CD4-positive, alpha-beta T cell treated with Interleukin-1 beta for 1 hour (primary cell): ENCODE measurements at places on chromosomes 1 and 21.

DNA sequence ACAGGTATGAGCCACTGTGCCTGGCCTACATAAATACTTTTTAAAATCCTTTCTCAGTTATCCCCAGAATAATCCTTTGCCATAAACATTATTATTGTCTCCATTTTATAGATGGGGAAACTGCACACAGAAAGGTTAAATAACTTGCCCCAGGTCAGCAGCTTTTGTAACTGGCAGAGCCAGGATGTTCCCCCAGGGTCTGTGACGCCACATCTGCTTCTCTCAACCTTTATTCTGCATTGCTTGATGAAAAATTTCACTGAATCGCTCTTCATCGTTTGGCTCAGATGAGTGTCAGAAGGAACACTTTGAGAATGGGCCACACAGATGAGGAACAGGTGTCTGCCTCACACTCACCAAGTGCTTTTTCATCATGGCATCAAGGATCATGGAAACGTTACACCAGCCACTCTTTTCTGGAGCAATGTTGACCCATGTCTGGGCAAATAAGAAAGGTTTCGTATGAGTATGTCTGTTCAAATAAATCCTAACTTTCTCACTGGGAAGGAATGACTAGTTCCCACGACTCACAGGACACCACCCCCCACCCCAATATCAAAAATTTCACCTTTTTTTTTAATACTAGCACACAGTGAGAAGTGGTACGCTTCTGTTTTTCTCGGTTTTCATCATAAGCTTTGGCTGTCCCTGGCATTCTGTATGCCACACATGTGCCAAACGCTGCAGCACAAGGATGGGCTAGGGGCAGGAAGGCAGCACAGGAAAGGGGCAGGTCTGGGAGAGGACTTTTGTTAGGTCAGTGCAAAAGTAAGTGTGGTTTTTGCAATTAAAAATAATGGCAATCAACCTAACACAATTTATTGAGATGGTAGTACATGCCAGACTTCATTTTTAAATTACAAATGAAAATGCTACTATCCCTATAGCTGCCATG lies 9.0 kb upstream of the PTGFRN start:
- no peak for DNase-seq

DNA sequence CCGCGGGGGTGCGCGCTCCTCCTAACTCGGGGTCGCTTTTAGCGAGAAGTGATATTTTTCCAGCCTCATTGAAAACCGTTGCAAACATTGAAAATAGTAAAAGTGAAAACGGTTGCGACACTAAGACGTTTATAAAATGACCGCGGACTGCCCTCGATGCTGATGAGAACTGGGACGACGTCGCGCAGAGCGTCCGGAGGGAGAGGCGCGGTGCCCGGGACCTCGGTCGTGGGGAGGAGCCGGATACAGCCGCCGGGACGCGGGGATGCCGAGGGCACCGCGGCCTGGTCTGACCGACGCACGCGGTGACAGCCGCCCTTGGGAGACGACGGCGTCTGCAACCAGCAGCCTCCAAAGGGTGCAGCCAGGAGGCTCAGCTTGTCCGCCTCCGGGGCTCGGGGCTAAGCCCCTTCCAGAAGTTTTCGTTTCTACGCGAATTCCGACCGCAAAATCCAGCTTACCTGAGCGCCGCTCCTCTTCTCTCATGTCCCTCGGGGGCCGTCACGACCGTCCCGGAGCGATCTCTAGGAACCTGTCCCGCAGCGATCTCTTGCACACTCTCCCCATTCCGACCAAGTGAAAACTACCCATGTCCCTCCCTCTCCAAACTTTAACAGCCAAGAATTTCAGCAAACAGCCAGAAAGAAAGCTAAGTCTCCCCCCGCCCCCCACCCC lies 144.4 kb upstream of the ETS2 start:
- no peak for DNase-seq

GRCh38 chr1:185559151-185559550 lies 175.0 kb upstream of the HMCN1 start:
- no peak for DNase-seq

DNA sequence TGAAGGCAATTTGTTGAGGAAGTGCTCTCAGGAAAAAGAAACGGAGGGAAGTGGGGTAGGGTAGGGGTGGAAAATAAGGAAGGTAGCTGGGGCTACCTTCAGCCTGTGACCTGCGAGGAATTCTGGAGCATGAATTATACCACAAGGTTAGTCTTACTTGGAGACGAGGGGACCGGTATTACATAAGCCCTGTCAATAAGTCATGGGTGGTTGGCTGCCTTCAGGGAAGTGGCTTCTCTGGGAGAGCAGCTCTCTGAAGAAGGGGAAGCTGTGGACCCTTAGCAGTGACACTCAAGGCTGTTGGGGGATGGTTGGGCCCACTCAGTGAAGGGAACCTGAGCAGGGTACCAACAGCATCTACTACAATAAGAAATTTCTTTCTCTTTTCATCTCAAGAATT lies 111.3 kb downstream of the TNFSF18 start:
- DNase-seq: no peak

- no peak for DNase-seq
Observed at GRCh38 chr1:109891930-109892329, 18.7 kb upstream of the CSF1 start.

- no peak for DNase-seq
Observed at GRCh38 chr1:31689379-31689778, 14.4 kb downstream of the COL16A1 start.

DNA sequence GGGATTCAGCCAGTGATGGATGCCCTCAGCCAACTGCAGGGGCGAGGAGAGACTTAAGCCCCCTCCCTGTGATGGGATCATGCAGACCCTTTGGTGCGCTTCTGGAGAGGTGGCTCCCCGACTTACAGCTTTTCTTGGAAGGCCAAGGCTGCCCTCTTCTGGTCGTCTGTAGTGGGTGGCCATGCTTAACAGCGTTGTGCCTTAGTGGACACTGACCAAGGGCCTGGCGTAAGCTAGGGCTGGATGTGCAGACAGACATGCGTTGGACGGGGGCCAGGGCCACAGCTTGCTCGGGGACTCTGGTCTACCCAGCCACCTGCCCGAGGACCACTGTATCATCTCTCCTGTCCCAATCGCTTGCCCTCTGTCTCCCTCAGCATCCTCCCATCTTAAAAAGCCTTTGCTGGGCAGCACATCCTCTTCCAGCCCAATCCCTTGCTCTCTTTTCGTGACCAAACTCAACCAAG lies 5.5 kb downstream of the AZIN2 start:
- DNase-seq: peak; percentile 41

GRCh38 chr1:167685844-167686243 lies 35.9 kb upstream of the MPZL1 start:
- no peak for DNase-seq

DNA sequence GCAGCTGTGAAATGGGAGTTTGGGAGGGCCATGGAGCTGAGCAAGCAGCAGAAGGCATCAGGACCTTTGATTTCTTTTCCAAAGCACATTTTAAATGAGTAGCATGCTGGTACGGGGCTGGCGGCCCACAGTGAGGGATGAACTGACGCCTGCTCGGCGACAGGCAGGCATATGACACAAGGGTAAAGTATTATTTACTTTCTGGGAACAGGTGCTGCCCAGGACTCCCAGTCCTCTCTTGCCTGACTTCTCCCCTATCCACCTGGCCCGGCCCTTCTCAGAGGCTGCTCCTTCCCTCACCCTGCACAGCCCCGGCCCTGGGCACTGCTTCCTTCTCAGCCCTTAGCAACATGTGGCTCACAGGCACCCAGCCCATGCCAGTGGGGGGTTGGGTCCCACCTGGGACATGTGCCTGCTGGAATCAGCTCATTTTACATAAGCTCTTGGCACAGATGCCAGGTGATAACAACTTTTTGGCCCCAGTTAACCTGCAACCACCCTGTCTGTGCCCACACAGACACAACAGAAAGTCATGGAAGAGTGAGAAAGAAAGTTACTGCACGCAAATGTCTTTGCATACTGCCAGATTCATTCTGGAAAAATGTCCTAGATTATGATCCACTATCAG lies 112.3 kb upstream of the GADD45A start:
- no peak for DNase-seq

DNA sequence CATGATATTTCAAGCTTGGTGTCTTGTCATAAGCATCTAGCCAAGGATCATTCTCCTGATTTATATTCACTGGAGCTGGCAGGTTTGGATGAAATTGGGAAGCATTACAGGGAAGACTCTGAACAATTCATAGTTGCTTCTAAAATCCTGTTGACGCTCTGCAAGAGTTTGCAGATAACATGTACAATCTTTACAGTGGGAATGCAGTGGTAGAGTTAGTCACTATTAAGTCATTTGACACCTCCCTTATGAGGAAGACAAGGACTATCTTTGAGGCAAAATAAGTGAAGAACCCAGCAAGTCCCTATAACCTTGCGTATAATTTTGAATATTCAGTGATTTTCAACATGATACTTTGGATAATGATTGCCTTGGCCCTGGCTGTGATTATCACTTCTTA lies 45.3 kb upstream of the CRB1 start:
- no peak for DNase-seq

GRCh38 chr1:186925881-186926669 lies 97.3 kb downstream of the PLA2G4A start:
- DNase-seq: no peak

DNA sequence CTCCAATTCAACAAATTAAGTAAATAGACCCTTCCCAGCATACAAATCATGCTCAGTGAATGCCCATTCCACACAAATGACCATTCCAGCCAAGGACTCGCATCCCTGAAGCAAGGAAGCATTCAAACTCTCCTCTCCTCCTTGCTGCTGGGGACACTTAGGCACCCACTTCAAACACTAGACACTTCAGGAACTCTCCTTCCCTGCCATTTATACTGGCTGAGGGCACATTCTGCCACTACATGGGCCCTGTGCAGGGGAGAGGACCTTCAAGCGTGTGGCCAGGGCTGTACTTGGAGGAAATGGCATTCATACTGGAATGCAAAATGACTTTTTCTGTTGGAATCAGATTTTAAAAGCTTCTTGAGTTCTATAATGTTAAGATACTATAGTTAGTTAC lies 22.3 kb downstream of the GJA5 start:
- no peak for DNase-seq

- DNase-seq: no peak
Observed at GRCh38 chr1:43174873-43175272, 2.7 kb downstream of the CFAP57 start.

DNA sequence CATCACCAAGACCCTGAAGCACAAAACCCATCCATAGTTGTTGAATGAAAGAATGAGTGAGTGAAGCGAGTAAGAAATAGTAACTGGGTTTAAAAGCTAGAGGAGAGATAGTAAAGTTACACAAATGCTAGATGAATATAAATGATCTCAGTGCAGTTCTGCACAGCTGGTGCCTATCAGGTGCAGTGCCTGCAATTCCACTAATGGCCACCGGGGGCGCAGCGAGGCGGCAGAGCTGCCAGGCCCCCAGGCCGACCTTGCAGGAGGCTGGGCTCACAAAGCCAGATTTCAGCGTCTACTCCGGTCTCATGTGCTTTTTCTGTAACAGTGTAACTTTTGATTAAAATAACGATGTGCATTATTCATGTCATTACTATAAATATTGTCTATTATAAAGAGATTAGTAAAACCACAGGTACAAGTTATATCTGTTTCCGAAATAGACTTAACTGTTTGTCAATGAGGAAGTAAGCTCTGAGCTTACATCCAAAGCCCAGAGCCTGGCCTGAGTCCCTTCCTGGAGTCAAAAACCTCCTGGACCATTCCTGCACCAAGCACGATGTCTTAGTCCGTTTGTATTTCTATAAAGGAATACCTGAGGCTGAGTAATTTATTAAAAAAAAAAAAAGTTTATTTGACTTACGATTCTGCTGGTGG lies 477.6 kb downstream of the NPHP4 start:
- peak; percentile 62 for DNase-seq

DNA sequence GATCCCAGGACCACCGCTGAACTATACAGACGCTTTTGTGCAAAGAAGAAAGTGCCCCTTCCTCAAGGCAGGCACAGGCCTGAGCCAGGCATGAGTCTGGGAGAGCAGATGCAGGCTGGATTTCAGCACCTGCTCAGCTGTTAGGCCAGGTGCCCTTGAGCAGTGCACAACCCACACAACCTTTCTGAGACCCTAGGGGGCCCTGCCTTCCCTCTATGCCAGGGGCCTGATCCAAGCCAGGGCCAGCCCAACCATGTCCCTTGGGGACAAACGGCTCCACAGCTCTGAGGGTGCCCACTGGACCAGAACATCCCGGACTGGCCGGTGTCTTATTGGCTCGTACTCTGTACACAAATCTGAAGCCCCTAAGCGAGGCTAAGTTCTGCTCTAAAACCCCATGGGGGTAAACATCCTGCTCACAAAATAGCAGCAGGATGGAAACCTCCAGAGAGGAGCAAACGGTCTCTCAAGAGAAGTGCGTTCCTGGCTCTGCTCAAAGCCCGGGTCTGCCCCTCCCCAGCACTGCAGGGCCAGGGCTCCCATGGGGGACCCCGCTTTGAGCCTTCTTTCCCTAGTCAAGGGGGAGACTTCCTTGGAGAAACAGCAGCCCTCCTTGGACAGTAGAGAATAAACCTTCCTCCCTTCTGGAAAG lies 275.1 kb downstream of the NPHP4 start:
- DNase-seq: no peak

GRCh38 chr1:240652961-240653409 lies 41.0 kb upstream of the GREM2 start:
- DNase-seq: no peak
